ENCODE measurements at places on chromosomes 1 and 21.

DNA sequence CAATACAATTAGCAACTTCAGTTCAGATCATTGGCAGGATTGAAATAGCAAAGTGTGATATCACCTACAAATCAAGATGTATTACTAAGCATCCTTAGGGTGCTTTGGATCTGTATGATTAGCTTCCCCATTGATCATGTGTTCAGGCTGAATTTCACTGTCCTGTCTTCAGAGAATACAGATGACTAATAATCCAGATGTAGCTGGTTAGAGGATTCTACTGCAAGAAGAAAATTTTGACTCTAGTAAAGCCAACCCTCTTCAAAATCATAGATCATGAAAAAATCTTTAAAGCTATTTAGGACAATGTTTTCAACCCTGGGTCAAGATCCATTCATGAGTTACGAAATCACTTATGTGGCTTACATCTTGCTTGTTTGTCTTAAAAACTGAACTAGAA, 184.4 kb downstream of the PTGER3 start:
- DNase-seq: no peak

- DNase-seq: no peak
Observed at GRCh38 chr1:214028649-214029406, 41.1 kb downstream of the PROX1 start.

DNA sequence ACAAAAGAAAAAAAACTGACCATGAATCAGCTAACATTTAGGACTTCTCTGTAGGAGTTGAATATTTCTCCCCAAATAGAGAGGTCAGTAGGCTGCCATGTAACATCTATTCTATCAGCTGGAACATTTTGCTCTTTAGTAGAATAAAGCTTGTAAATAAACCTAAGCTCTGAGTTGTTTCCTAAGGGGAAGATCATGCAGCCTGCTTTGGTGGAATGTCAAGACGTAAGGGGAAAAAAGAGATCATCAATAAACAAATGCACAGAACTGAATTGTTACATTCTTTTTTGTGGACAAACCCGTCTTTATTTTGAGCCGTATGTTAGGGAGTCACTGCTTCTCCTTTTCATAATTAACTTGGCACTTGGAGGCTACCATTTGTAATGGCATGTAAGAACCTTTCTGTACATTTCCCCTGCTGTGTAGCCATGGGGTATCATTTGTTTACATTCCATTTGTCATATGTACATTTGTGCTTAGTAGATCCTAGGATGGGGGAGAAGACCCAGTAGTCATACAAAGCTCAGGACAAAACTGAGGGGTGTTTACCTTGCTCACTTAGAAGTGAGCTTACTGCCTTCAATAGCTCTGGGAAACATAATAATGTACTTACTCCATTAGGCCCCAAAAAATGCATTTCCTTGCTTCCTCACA, 10.8 kb upstream of the PALMD start:
- no peak for DNase-seq

DNA sequence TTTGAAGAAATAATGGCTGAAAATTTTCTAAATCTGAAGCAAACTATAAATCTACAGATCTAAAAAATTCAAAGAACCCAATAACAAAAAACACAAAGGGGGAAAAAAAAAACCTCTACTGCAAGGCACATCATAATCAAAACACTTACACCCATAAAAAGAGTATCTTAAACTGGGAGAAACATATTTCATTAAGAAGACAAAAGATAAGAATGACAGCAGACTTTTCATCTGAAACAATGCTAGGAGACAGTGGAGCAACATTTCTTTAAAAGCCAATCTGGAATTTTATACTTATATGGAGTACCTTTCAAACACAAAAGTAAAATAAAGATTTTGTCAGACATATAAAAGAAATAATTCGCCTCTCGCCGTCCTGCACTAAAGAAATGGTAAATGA, 49.1 kb downstream of the COP1 start:
- DNase-seq: no peak

DNA sequence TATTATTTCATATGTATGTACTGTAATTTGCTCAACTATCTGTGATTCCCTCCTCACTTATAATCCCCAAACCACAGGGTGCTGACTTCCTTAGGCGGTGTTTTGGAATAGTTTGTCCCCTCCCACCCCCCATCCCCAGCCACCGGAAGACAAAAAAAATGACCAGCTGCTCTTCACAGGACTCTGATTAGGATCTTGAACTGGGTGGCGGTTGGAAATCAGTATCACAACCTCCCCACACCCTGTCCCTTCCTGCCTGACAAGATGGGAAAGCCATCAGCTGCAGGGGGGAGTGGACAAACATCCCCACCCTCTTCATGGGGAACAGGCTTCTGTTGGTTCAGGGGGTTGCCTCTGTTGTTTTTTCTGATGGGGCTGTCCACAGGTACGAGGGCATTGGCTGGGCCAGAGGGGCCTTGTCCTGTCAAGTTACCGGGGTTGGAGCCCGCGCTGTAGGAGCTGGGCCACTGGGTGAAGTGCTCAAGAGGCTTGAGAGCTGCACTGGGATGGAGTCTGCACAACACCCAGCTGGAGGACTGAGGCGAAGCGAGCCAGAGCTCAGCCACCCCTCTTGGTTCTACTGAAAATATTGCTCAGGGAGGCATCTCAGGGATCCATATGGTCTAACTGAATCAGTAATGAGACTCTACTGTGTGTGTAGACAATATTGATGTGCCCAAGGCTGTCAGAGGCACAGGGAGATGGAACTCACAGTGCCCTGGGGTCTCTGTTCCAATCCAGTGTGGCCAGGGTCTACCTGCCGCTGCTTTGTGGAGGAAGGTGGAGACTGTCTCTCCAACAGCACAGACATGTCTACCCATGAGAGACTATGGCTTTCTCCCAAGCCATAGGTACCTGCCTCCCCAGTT, 28.2 kb downstream of the NAV1 start:
- no peak for DNase-seq

- DNase-seq: no peak
Observed at GRCh38 chr1:184455786-184456185, 69.0 kb downstream of the C1orf21 start.

DNA sequence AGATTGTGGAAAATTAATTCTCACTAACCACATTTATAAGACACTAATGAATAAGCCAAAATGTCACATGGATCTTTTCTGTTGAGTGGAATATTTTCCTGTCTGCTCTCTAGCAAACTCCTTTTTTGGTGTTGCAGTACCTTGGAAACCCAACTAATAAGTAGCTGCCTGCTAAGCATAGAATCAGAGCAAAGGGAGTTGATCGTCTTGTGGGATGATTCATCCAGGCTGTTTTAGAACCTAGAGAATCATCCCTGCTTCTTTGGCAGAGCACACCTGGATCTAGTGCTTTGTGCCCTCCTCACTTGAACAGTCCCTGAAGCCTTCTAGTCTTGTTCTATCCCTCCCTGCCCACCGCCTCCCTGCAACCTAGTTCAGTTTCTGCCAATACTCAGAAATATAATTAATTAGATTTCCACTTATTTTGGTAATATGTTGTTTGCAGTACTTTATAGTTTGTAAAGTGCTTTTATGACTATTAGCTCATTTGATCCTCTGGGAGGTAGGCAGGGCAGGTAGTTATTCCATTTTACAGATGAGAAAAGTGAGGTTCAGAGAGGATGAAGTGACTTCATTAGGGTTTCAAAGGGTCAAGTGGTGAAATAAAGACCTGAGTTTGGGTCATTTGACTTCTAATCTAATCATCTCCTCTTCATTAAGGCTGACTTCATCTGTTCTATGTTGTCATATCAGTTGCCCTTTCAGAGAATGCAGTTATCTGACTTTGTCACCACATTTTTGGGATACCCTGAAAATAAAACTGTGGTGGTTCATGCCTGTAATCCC, 2.5 kb downstream of the AGO4 start:
- no peak for DNase-seq

- DNase-seq: no peak
Observed at GRCh38 chr1:5571438-5571837, 420.8 kb downstream of the NPHP4 start.

DNA sequence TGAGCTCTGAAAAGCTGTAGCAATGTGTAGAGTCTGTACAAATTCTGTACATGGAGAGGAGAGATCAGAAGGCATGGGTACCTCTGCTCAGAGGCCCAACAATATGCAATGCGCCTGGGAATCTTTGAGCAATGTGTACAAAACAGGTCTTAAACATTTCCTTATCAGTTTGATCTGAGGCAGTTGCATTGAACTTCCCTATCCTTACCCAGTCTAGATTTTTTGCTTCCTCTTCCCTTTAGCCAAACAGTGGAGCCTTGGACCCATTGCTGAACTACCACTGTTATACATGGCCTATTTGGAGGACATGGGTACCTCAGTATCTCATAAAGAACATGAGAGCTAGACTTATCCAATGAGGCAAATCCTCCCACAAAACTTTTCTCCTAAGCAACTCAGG, 12.6 kb upstream of the MNDA start:
- DNase-seq: no peak

DNA sequence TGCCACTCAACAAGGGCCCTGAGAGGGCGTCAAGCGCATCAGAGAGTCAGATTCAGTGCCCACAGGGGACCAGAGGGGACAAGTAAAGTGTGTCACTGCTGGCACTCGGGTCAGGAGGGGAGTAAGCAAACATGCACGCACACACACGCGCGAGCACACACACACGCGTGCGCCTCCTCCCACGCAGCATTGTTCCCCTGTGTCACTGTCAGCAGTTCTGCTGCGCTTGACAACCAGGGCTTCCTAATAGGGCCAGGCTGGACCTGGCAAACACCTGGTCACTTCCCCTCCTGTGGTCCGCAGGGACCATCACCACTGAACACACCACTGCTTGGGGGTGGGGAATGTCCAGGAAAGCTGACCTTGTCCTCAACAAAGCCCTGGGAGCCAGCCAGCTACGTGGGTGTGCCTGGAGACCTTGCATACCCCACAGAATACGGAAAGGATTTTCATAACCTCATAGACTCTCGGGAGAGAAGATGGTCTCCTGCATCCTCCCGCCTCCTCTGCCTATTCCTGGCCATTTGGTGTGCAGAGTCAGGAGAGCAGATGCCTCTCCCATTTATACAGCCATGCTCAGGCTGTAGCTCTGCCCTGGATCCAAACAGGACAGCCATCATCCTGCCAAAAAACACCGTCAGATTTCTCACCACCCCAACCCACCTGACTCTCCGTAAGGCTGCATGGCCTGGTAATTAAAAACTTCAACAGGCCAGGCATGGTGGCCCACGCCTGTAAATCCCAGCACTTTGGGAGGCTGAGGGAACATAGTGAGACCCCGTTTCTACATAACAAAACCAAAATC, 73.2 kb downstream of the SSBP3 start:
- no peak for DNase-seq

- no peak for DNase-seq
Observed at GRCh38 chr1:227898502-227899140, 49.1 kb downstream of the WNT9A start.

DNA sequence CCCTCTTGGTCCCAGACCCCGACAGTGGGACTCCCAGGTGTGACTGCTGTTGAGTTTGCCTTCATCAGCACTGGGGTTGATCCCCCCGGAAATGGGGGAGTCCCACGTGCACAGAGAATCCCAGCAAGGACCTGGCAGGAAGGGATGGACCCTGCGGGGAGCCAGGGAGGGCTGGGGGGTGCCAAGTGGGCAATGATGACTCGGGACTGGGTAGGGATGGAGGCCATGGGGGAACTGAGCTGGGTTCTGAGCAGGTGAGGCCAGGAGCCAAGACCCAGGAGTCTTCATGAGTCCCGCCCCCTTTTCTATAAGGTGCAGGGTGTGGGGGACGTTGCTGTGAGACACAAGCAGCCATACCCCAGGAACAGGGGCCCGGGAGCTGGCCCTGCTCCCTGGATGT, 103.8 kb downstream of the CRYAA start:
- DNase-seq: no peak

Measured in neural crest cell (in vitro differentiated cells).